HEK293T (cell line): ENCODE measurements at places on chromosomes 7 and 10.

DNA sequence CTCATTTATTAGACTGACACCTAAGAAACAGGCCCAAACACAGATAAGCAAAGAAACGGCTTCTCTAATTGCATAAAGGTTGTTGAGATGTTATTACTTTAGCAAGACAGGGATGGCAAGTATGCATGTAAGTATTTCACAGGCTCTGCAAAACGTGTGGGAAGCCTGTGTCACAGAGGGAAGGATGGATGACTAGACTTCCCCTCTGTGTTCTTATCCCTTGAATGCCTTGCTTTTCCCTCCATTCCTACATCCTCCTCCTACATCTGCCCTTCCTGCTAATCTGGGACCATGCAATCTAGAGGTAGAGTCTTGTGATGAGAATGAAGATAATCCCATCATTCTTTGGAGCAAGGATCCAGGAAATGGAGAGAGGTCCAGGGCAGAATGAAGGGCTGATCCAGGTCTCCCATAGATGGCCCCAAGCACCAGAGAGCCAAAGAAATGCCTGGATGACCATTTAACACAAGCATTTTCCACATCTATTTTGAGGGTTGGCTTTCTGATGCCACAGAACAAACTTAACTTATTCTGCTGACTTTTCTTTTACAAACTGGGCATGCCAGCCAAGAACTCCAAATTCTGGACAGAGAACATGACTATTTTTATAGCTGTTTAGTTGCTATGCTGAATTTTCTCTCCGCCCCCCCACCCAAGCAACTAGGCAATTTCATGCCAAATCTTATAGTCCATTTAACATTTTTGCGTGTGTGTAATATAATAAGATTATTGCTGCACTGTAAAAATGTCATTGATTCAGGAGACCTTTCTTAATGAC is 48.1 kb downstream of the NRP1 start:
- DNase-seq: no peak

GRCh38 chr10:8352171-8353075 is 297.9 kb downstream of the GATA3 start:
- DNase-seq: no peak

- peak; percentile 87 for DNase-seq
Observed at GRCh38 chr7:151251689-151252560, 3.4 kb upstream of the SMARCD3 start.

GRCh38 chr7:143884241-143884968 is 17.6 kb downstream of the TCAF1 start:
- no peak for DNase-seq

DNA sequence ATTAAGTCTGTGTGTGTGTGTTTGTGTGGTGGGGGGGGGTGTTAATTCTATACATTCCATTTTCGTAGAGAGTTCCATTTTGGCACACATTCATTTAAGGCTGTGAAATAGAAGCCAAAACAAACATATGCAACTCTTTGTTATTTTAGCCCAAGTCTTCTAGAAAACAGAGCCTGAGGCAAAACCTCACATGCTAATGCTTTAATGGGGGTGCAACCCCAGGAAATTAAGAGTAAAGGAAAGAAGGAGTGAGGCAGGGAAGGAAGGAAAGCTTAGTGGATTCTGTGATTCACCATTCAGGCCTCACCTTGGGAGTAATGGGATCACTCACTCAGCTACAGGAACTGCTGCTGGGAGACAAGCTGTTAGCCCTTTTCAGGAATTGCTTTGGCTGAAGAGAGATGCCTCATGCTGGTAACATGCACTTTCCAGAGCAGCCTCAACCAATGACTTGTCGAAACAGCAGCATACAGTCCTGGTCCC is 73.0 kb upstream of the CTTNBP2 start:
- no peak for DNase-seq

DNA sequence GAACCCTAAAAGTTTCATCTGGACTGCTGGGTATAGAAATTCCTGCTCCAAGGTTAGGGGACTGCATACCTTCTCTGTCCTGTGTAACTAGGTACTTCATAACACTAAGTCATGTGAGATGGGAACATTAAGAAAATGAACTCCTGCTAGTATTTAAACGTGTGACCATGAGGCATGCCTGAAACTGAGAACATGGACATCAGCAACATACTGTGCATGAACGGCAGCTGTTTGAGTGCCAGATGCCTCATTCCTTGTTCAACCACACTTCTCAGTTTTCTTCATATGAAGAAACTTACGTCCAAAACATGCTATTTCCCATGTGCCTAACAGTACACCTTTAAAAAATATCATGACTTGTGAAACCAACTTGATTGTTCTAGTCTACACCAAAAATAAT is 88.5 kb downstream of the CREM start:
- DNase-seq: no peak

DNA sequence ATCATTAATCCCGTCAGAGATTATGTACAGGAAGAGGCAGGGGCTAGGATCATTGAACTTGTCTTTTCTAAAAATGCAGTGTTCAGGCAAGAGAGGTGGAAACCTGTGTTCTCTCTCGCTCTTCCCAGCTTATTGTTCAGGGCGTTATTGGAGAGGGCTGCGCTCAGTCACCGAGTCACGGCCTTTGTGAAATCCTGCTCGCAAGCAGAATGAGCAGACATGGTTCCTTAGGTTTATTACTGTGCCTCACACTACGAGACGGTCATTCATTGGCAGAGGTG is 631 bp upstream of the PRKRIP1 start:
- DNase-seq: no peak

- no peak for DNase-seq
Observed at GRCh38 chr7:101952355-101953247, 135.2 kb downstream of the CUX1 start.

GRCh38 chr7:64908358-64908757 is 5.3 kb downstream of the ZNF273 start:
- DNase-seq: no peak

GRCh38 chr10:93993414-93993781 is 333 bp upstream of the PLCE1 start:
- no peak for DNase-seq

- DNase-seq: no peak
Observed at GRCh38 chr7:155820788-155821187, 8.5 kb upstream of the SHH start.

GRCh38 chr7:3067193-3067592 is 23.5 kb upstream of the CARD11 start:
- DNase-seq: no peak

GRCh38 chr7:148458263-148458662 is 132.3 kb upstream of the C7orf33 start:
- no peak for DNase-seq

DNA sequence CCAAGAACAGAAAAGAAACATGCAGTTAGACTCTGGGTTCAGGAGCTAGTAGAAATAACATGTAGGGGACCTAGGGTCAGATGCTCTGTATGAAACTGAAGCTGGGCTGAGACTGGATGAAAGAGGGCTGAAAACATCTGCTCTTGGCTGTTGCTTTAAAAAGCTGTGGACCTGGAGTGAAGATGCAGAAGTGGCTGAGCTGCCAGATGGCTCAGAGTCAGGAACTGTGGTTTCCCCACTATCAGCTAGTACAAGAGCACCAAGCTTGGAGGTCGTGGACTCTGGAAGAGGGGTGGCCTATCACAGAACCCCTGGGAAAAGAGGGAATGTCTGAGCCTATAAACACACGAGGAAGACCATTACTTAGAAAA is 5.9 kb downstream of the ADK start:
- no peak for DNase-seq

GRCh38 chr7:115910541-115911164 is 119.9 kb downstream of the TFEC start:
- peak; percentile 12 for DNase-seq

GRCh38 chr7:87934699-87935383 is 790 bp downstream of the ADAM22 start:
- peak; percentile 31 for DNase-seq

GRCh38 chr7:159269745-159270144 is 125.1 kb upstream of the VIPR2 start:
- no peak for DNase-seq

- peak; percentile 33 for DNase-seq
Observed at GRCh38 chr7:108413782-108414492, 42.3 kb downstream of the NRCAM start.

GRCh38 chr10:61284222-61284890 is 168.8 kb downstream of the TMEM26 start:
- DNase-seq: peak; percentile 30

GRCh38 chr10:100837300-100837699 is 75.5 kb upstream of the SLF2 start:
- DNase-seq: no peak

- DNase-seq: no peak
Observed at GRCh38 chr10:96122824-96123223, 7.3 kb upstream of the ZNF518A start.

DNA sequence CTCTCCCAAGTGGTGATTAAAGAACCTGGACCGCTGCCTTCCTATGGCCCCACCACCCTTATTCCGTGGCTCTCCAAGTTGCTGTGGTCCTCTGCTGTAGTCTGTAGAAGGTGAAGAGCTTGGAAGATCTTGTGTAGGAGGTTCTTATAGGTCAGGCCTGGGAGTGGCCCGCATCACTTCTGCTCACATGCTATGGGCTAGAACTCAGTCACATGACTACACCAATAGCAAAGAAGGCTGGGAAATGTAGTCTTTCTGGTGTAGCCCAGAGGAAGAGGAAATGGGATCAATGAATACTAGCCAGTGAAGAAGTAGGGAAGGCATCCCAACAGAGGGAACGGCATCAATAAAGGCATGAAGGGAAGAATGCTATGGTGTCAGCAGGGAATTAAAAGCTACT is 41.3 kb upstream of the AOAH start:
- no peak for DNase-seq

DNA sequence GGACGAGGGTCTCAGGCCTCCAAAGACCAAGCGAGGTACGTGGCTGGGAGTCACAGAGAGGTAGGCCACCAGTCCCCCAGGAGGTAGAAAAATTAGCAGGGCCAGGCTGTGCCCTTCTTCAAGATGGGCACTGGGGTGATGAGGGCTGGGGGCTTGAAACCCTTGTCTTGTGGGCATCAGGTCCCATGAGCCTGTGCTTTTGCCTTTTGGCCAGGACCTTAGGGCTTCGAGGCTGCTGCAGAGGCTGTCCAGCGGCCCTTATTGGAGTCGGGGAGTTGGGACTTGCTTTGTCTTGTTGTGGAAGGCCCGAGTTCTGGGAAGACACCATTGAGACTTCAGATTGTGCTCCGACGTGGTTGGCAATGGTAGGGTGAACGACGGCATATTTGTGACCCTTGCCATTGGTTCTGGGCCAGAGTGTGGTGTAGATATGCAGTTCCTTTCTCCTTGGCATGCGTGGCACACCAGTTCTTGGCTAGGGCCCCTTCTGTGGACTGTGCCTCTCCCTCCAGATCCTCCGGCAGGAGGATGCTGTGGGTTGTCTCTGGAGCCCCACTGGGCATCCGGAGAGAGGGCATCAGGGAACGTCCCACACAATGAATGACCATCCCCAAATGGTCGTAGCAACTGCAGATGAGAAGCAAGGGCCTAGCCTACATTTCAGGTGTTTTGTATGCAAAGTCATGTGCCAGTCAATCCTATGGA is 931 bp downstream of the SH2D4B start:
- DNase-seq: no peak

DNA sequence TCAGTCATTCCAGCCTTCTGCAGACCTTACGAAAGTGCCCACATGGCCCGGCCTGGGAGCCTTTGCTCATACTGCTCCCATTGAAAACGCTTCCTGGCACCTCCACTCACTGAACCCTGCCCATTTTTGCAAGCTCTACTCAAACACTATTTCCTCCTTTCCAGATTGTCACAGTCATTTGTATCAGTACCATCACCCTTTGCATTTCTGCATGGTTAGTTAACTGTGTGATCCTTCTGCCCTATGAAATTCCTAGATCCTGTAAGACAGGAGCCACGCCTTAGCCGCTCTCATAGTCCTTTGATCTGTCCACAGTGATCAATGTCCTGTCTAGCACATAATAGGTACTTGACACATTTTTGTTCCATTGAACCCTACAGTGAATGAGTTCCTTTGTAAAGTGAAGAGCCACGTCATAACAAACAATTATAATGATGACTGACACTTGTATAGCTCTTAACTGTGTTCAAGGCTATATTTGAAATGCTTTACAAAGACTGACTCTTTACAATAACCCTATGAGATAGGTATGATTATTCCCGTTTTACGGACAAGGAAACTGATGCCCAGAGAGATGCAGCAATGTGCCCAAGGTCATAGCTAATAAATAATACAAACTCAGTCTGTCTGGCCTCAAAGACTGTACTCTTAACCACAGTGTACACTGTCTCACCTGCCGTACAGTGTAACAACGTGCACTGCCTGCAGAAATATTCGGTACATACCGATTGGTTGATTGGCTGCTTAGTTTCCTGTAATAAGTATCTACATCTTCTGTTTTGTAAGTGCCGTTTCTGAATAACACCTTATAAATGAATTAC is 16.6 kb upstream of the ITIH2 start:
- DNase-seq: no peak

DNA sequence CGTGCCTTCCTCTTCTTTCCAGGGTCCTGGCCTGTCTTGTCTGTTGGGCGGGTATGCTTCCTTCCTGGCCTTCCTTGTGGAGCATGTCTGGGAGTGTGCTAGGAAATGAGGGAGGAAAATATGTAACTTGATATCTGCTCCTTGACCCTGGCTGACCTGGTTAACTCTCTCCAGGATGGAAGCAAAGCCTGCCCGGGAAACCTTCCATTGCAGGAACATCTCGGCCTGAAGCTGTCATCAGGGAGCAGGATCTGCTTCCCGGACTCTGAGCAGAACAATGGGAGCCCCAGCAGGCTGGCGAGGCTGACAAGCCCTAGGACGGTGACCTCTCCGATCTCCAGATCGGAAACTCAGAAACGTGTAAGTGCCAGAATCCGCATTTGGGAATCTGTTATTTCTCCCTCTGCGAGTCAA is 340.3 kb downstream of the FRMD4A start:
- DNase-seq: no peak

GRCh38 chr10:59167512-59167911 is 8.9 kb upstream of the PHYHIPL start:
- no peak for DNase-seq

DNA sequence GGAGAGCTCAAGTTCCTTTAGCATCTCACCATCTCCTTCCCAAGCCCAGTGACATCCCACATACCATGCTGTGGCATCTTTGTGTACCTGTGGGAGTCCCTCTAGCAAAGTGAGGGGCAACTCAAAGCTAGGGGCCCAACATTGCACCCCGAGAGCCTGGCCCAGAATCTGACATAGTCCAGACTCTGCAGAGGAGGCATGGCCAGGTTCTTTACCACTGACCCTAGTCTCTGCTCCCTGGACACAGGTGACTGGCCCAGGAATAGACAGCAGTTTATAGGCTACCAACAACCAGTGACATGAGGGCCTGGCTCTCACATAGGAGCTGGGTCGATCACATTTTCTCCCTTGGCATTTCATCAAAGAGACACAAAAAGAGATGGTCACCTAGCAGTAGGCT is 444.0 kb upstream of the ZMIZ1 start:
- no peak for DNase-seq

DNA sequence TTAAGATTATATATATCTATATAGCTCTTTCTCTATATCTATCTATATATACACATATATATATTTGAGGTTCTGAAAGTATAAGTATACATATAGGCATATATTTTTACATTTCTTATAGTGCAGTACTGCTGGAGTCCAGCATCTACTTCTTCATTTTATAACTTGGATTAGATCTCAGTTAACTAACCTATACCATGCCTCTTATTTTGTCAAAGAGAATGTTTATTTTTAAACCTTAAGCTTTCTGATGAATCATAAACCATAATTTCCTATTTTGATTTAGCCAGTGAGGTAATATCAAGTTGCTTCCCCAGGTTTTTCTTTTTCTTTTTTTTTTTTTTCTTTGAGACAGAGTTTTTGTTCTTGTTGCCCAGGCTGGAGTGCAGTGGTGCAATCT is 8.1 kb downstream of the ZNF32 start:
- DNase-seq: no peak
